CD4-positive, CD25-positive, alpha-beta regulatory T cell (primary cell): ENCODE measurements at places on chromosomes 6 and 20.

GRCh38 chr6:32602383-32602782, 12.7 kb upstream of the HLA-DRB1 start:
- no peak for DNase-seq

- DNase-seq, result no peak
Measured at GRCh38 chr6:36924778-36925374, 29.7 kb upstream of the PI16 start.

DNA sequence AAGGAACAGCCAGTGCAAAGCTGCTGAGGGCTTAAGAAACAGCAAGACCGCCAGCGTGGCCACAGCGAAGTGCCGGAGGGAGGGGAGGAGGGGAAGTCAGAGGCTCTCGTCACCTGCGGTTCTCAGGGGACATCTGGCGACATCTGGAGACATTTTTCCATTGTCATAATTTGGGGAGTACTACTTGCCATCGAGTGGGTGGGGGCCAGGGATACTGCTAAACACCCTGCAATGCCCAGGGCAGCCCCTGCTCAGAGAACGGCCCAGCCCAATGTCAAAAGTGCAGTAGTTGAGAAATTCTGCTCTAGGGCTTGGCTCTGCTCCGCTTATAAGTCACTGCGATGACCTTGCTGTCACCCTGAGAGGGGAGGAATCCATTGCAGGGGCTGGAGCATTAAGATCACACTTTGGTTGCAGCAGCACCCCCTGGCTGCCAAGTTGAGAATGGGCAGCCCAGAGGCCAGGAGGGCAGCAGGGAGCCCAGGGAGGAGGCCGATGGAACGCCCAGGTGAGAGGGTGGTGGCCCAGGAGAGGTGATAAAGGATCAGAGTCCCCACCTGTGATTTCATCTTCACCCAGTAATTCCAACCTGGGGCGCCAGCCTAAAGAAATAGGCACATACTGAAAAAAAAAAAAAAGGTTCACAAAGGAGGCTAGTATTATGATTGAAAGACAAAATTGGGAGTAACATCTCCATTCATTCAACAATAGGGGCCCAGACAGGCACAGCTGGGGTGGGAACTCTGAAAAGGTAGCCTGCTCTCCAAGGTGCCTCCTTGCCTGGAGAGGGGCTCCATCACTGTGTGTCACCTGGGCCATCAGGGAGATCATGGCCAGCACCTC, 218.2 kb downstream of the BMP7 start:
- peak; percentile 5 for DNase-seq

GRCh38 chr6:134174672-134175531, 122.5 kb upstream of the SLC2A12 start:
- peak; percentile 88 for DNase-seq

GRCh38 chr20:11304795-11305194, 612.9 kb upstream of the BTBD3 start:
- DNase-seq, result no peak

GRCh38 chr20:36599912-36600345, 5.7 kb upstream of the RAB5IF start:
- no peak for DNase-seq

- peak; percentile 56 for DNase-seq
Measured at GRCh38 chr6:158536891-158537798, 22.7 kb upstream of the TMEM181 start.

DNA sequence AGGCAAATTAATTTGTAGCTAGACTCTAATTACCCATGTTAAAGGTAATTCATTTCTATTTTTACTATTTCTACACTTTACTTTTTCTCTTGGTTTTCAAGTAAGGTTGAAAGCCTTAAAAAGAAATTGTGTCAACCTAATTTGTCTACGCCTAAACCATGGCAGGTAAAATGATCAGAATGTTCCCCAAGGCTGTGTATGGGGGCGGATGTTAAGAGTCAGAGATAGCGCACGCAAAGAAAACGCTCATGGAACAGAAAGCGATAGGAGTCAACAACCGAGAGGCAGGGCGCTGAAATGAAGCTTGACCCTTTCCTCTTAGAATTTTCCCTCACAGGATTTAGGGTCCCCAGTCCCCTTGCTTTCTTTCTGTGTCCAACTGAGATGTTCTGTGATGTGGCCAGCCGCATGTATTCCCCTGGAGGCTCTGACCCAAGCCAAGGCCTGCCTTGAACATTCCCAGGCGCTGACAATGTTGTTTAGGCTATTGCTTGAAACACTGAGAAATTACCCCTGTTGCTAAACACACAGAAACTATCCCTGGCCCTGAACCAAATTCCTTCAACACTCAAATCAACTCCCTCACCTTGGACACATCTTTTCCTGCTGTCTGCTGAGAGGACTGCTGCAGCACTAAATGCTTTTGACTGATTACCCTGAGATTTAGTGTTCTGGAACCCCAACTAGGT, 10.9 kb downstream of the PSMB1 start:
- no peak for DNase-seq

DNA sequence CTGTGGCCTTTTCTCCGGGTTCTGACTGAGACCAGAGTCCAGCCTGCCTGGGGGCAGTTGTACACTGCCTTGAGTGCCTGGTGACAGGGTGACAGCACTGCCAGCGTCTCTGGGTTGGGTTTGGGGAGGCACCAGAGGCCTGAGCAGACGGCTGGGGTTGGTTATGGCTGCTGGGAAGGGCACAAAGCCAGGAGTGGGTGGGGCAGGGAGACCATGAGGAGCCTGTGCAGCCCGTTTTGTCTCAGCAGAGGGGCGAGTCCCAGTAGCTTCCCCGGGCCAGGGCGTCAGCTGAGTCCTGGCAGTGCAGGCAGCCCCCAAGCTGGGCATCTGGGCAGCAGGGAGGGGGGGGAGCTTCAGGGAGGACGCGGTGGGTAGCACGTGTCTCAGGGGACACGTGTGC, 15.3 kb upstream of the SULF2 start:
- DNase-seq, result no peak

GRCh38 chr6:27591699-27592480, 119.0 kb upstream of the ZNF184 start:
- DNase-seq, result no peak

GRCh38 chr6:145631374-145631773, 103.9 kb downstream of the EPM2A start:
- no peak for DNase-seq

DNA sequence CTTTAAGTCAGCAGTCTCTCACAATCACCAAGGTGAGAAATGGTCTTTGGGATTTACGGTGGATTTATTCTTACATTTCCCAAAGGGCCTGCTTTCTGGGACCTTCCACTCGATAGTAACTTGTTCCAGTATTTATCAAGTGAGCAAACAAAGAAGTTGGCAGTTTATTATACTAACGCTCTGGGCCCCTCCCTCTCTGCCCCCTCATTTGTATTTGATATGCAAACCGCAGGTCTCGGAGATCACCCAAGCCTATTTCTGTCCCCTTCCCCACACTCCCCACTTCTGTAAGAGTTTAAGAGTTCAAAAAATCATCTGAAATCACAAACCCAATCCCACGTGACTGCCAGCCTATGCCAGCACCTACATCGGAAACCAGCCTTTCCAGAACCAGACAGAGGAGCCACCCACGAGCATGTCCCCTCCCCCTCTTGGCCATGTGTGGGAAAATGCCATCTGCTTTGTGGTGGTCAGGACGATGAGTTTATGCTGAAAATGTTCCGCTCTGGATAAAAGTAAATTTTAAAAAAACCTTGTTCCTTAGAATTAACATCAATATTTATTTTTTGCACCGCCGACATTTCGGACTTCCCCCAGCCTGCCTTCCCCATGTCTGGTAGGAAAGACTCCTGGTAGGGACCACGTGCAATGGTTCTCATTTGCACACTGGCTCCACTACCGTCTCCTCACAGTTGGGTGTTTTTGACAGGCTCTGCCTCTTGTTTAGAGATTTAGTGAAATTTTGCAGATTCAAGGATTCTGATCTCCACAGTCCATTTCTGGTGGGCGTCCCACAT, 281.0 kb downstream of the TFAP2C start:
- DNase-seq, result no peak

GRCh38 chr20:49918446-49918845, 3.1 kb upstream of the SPATA2 start:
- no peak for DNase-seq

DNA sequence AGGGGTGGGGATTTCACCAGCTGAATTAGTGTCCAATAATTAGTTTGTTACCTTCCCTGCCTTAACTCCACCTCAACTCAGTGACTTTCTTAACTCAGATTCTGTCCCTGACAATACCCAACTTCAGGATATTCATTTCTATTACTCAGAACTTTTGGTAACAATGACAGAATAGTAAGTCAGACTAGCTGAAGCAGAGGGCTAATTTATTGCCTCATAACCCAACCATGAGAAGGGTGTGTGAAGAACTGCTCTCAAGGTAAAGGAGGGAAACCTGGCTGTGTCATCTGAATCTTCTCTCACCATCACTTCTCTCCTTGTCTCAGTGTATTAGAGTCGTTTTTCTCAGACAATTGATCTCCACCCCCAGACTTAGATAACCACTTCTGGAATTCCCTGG, 1.2 kb upstream of the PI3 start:
- DNase-seq, result no peak

- DNase-seq, result no peak
Measured at GRCh38 chr20:58762120-58762519, 69.5 kb downstream of the NPEPL1 start.

GRCh38 chr20:63096681-63097335, 90.0 kb upstream of the BHLHE23 start:
- no peak for DNase-seq

DNA sequence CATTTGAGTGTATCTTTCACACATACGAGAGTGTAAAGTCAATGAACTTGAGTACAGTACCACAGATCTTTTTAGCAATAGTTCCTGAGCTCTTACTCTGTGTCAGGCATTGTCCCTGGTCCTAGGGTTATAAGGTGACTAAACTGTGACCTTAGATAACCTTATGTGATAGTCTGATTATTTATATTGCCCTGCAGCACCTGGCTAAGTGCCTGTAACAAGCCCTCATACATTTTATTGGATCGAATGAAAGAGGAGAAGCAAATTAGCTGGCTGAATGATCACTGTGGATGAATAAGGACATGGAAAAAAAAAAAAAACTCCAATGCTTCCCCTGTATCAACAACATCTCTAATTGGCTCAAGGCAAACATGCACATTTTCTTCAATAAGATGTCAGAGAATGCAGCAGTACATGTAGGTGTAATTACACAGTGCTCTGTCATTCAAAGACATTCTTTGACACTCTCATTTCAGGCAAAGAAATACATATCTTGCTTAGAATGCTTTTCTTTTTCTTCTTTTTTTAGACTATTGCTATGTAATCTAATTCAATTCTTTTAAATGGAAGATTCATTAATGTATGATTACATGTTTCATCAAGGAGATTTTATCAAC, 153.4 kb downstream of the PHACTR1 start:
- DNase-seq, result no peak

GRCh38 chr6:4420160-4420865, 284.9 kb upstream of the ECI2 start:
- no peak for DNase-seq

- DNase-seq, result no peak
Measured at GRCh38 chr20:62661647-62662046, 19.3 kb downstream of the SLCO4A1 start.
